ENCODE measurements at places on chromosomes 3 and 15.
A peak's percentile ranks its signal among the peaks of the same experiment; 100 is the strongest.

- DNase-seq = peak; percentile 27
These were observed 1.0 kb downstream of the PDE12 start for GRCh38 chr3:57557085-57557537.

DNA sequence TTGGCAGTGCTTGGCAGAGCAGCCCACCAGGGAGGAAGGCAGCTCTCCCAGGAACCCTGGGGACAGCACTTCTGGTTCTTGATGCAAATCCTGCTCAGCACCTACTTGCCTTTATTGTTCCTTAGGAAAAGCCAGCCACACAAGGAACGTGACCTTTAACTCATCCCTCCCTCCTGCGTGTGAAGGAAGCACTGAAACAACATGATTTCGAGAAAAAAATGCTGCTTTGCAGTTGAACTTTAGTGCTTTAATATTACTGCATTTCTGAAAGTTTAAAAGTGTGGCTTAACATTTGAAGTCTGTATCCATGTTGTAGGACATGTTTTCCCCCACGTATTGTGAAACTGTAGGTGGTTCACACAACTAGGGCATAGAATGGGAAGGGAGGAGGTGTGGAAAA is 50.4 kb upstream of the CTNNB1 start:
- no peak for DNase-seq

- no peak for DNase-seq
These were observed 277.9 kb upstream of the RARB start for GRCh38 chr3:25150199-25150598.

- no peak for DNase-seq
These were observed 15.9 kb upstream of the CHST2 start for GRCh38 chr3:143103652-143104051.

GRCh38 chr15:65881766-65882434 is 12.6 kb downstream of the RAB11A start:
- no peak for DNase-seq

DNA sequence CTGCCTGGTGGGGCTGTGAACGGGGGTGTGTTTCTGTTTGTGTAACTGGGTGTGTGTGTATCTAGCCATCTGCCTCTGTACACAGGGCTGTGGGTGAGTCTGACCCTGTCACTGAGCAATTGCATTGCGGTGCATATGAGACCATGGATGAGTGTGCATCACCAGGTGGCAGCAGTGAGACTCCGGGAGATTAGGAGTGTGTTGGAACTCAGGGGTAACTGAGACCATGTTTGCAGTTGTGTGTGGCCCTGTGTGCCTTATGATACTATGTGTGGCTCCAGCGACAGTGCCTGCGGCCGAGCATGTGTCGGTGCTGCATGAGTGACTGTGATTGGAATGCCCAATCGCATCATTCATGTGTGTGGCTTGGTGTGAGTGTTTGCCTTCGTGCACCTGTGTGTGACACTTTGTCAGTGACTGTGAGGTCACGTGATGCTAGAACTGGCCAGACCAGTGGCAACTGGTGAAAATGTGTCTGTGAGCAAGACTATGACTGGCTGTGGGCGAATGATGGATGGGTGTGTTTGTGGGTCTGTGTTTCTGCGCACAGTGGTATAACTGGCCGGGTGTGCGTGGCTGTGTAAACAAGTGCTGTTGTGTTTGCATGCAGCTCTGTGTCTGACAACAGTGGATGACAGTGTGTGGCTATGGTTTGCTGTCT is 14.0 kb downstream of the VILL start:
- peak; percentile 50 for DNase-seq

DNA sequence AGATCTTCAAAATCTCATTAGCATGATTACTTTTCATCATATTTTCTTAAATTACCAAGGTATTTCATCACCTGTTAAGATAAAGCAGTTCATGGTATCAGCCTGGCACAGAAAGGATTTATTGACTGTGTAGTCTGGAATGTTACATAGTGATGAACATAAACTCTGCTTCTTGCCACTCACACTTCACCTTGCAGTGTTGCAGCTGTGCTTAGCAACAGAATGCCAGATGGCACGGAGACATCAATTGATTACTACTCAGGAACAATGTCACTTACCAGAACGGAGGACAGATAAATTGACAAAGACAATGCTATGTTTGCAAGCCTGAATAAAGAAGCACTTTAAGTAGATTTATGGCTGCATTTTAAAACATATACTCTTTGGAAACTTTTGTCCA is 15.0 kb upstream of the BCHE start:
- no peak for DNase-seq

- DNase-seq = no peak
These were observed 32.3 kb upstream of the APH1B start for GRCh38 chr15:63244976-63245645.

- no peak for DNase-seq
These were observed 24.4 kb downstream of the SLC2A2 start for GRCh38 chr3:171001957-171002694.

GRCh38 chr15:31605467-31605931 is 278.9 kb downstream of the KLF13 start:
- DNase-seq = no peak

- DNase-seq = no peak
These were observed 21.6 kb downstream of the IFT57 start for GRCh38 chr3:108200578-108200977.

GRCh38 chr3:24741506-24741905 is 246.9 kb upstream of the THRB start:
- no peak for DNase-seq

- no peak for DNase-seq
These were observed 226.8 kb downstream of the DTWD1 start for GRCh38 chr15:49847423-49848281.

- DNase-seq = no peak
These were observed 63.7 kb downstream of the ALCAM start for GRCh38 chr3:105430455-105430854.

- DNase-seq = no peak
These were observed 92.0 kb downstream of the PLXNA1 start for GRCh38 chr3:127074900-127075360.

DNA sequence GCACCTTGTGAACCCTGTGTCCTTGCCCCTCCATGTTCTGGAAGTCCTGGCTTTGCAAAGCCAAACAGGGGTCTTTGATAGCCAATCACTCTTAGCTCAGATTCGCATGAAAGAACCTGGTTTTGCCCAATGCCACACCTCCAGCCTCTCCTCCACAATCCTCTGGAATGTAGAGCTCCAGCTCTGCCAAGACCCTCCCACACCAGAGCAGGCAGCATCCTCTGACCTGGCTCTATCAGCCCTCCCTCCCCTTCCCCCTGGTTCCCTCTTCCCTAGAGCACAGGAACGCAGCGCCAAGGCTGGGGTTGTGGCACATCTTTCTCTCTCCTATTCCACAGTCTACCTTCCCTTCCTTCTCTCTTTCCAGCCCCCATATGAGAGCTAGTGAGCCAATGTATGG is 133.3 kb downstream of the RPLP1 start:
- no peak for DNase-seq

GRCh38 chr3:155465664-155466063 is 172.2 kb upstream of the STRIT1 start:
- no peak for DNase-seq

GRCh38 chr15:49424954-49425353 is 1.9 kb downstream of the FGF7 start:
- no peak for DNase-seq

Measured in HTR-8/SVneo (cell line).